AG10803 (cell line): ENCODE measurements at places on chromosomes 2 and 18.

- no peak for DNase-seq
Observed at GRCh38 chr2:213451542-213452239, 167.4 kb downstream of the SPAG16 start.

- no peak for DNase-seq
Observed at GRCh38 chr2:138115666-138116065, 151.4 kb downstream of the HNMT start.

- no peak for DNase-seq
Observed at GRCh38 chr2:196331851-196332250, 160.5 kb upstream of the STK17B start.

DNA sequence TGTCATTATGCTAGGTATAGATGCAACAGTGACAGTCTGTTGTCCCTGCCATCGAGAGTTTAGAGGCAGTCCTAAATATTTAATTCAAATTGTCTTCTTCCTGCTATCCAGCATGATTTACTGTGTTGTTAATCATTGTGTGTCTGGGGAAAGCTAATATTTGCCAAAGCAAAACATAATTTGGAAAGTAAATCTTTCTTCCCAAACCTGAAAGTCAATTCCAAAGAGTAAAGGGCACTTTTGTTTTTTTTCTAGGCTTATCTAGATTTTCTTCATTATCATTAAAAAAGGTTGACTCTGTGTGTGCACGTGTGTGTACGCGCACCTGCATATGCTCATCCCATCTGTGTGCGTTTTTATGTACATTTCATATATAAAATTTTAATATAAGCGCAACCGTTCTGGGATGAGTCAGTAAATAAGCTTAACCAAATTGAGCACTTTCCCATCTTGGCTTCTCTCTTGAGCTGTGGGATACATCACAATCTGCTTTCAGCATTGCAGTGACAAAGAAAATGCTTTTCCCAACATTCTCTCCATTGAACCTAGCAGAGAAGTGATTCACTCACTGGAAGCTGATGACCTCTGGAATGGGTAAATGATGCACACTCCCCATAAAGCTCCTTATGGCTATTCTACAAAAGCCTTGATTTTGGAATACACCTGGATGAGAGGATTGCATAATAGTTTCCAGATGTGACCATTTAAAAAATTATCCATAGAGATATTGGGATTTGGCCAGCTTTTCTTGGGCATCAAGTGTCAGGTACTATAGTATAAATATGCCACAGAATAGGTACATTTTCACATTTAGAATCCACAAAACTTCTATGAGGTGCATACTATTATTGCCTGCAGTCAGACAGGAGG is 488.4 kb downstream of the ADCYAP1 start:
- DNase-seq, result no peak

DNA sequence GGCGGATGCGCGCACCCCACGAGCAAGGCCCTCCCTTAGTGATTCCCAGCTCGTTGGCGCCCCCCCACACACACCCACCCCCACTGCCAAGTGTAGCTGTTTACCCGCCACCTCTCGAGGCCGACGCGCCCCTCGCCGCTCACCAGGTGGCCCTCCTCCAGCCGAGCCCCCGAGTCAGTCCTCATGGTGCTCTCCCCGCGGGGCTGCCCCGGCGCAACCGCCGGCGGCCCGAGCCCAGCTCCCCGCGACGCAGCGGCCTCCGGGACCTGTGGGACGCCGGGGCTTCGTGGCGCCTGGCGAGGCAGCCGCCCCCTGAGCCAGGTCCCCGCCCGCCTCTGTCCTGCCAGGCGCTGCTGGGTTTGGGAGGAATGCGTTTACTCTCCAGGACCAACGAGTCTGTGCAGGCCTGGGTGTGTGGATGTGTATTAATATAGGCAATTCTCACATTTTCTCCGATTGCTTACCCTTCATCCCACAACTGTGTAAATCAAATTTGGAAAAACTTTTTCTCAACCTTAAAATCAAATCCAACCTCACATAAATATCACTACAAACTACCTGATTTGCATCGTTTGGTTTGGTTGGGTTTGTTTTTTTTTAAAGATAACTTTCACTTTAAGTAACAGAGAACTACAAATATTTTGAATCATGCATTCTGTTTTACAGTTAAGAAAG is at the start of gene TMEM237:
TMEM237 (minus strand) TSS at position 288 of the 675 bp plus-strand sequence; CDS start at position 185, 103 bp downstream.
- peak; percentile 56 for DNase-seq

GRCh38 chr2:190637281-190637734 is 11.6 kb upstream of the NAB1 start:
- peak; percentile 88 for DNase-seq

- DNase-seq, result no peak
Observed at GRCh38 chr2:72946466-72946865, 29.1 kb downstream of the EMX1 start.

GRCh38 chr2:14700753-14701152 is 68.2 kb downstream of the LRATD1 start:
- DNase-seq, result peak; percentile 48

GRCh38 chr2:223523551-223524001 is 78.6 kb downstream of the SCG2 start:
- DNase-seq, result peak; percentile 18

DNA sequence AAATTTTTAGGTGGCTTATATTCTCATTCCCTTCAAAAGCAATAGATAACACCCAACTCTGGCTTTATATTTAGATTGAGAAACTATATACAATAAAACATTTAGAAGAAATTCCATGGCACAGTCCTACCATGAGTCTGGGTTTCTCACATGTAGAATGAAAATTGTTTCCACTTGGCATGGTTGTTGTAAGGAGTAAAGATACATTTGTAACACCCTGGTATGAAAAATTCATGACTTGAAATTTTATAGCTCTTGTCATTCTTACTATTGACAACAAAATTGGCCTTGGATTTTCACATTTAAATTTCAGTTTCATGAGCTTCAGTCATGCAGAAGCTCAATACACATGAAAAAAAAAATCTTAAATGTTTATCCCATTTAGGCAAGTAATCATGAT is 92.5 kb upstream of the CBLN2 start:
- DNase-seq, result no peak

- no peak for DNase-seq
Observed at GRCh38 chr2:173393186-173393585, 38.5 kb downstream of the CDCA7 start.

- DNase-seq, result no peak
Observed at GRCh38 chr2:212173331-212173730, 365.3 kb downstream of the ERBB4 start.

- no peak for DNase-seq
Observed at GRCh38 chr18:58324824-58325480, 280.9 kb downstream of the NEDD4L start.

GRCh38 chr18:76452357-76452756 is 42.7 kb downstream of the ZNF516 start:
- DNase-seq, result no peak

GRCh38 chr2:26970928-26971627 is 641 bp downstream of the MAPRE3 start:
- DNase-seq, result peak; percentile 40

DNA sequence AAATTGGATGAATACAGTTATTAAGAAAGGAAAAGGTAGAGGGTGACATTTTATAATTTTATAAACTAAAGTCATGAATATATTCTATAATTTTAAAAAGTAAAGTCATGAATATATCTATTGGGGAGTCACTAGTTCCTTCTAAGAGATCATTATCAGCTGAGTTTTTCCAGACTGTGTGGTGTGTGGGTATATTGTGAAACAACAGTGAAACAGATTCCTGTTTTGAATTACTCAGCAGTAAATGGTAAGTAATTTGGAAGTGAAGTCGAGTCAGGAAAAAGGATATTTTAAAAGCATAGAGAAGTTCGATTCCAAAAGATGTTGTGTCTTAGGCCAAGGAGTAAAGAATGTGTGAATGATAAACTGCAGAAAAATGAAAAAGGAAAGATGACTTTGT is 1018.2 kb upstream of the NXPH2 start:
- no peak for DNase-seq

DNA sequence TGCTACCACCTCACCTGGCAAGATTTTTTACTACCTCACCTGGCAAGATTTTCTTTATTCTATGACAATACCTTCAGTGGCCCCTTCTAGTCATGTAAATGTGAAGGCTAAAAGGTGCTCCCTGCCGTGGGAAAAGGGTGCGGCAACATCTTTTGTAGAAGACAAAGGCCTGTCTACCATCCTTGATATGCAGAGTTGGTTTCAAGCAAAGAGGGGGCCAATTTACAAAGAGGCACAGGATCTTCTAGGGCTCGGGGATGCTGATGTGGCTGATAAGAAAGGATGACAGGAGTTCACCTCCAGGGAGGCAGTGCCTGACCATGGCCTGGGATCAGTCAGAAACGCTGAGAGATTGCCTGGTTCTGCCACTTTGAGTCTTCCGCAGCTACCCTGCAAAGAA is 165.4 kb upstream of the SLC1A4 start:
- no peak for DNase-seq

DNA sequence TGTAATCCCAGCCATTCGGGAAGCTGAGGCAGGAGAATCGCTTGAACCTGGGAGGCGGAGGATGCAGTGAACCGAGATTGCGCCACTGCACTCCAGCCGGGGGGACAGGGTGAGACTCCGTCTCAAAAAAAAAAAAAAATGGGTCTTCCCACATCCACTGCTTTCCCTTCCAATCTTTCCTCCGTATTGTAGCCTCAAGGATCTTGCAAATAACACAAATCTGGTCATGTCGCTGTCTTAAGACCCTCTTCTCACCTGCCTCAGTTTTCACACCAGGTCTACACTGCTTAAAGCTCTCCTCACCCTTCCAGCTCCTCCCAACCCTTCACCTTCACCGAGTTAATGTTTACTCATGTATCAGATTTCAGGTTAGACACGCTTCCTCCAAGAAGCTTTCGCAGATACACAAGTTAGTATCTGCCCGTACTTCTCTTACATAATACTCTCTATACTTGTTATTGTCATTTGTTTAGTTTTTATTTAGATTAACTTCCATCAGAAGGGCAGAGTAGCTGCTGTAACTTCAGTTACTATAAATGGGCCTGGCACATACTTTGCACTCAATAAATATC is 1.5 kb downstream of the IER3IP1 start:
- no peak for DNase-seq

- no peak for DNase-seq
Observed at GRCh38 chr18:78006006-78006773, 756.5 kb downstream of the GALR1 start.

GRCh38 chr2:120763931-120764330 is 28.3 kb downstream of the GLI2 start:
- DNase-seq, result no peak

- no peak for DNase-seq
Observed at GRCh38 chr2:70991142-70991541, 3.5 kb downstream of the TEX261 start.

DNA sequence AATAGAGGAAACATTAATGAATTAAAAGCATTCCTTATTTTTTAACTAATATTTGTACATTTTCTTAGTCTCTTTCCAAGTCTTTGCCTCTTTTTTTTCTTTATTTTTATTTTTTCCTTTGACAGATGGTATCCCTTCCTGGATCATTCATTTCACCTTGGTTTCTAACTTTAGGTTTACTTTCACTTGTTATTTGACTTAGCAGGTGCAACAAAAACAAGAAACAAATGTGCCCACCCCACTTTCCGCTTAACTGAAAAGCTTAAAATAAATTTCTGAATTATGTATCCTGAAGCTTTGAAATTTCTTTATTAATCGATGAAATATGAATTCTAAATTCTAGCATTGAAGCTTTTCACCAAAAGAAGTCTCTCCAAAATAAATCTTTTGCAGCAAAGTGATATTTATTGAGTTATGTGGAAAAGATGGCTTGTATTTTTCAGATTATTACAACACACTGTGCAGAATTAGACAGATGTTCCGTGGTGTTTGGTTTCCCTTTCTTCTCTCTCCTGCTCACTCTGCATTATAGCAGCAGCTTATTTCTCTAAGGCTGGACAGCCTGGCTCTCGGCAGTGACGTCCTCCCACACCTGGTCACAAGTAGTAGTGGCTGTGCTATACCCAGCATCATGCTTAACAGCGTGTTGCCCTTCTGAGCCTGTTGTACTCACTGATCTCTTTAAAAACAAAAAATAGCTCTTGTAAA is 99.1 kb upstream of the ZNF397 start:
- DNase-seq, result no peak

DNA sequence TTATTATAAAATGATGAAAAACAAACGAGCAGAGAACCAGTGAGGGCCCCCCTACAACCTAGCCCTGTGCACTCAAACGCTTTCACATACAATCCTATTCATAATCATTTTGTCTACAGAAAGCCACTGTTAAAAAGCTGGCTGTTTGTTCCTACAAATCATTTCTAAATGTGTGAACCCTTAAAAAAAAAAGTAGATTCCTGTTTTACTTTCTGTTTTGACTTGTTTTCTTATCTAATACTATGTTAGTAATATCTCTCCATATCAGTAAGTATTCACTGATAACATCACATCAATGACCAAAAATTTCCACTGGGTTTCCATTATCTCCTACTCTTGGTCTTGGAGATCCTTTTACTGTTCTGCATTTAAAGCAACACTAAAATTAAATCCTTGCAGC is 128.8 kb upstream of the TTC39C start:
- DNase-seq, result no peak

- DNase-seq, result peak; percentile 39
Observed at GRCh38 chr18:3498698-3499471, 48.9 kb downstream of the TGIF1 start.
